Neural crest cell (in vitro differentiated cells): ENCODE measurements at places on chromosomes 4 and X. TPM values are rescaled to one million over a fixed set of nuclear protein-coding genes. Genes with fewer than 3 reads are reported as not detected.

Gene AFM
- total RNA-seq: not detected in 2 replicates

Gene SOD3
- 0.16 and 0.32 TPM in 2 replicates for total RNA-seq

Gene AFP
- not detected in 2 replicates for total RNA-seq

Gene GYPE
- not detected in 2 replicates for total RNA-seq

Gene CRMP1
- total RNA-seq: 245 and 251 TPM in 2 replicates

Gene INPP4B
- total RNA-seq: 7.0 and 7.3 TPM in 2 replicates

Gene PPID
- total RNA-seq: 38.5 and 40.2 TPM in 2 replicates

GRCh38 chr4:174537634-174538033, 15.3 kb upstream of the HPGD start:
- no peak for DNase-seq

GRCh38 chr4:851701-852430, 25.9 kb upstream of the CPLX1 start:
- no peak for DNase-seq

- no peak for DNase-seq
Observed at GRCh38 chr4:40377512-40378365, 42.6 kb downstream of the CHRNA9 start.

DNA sequence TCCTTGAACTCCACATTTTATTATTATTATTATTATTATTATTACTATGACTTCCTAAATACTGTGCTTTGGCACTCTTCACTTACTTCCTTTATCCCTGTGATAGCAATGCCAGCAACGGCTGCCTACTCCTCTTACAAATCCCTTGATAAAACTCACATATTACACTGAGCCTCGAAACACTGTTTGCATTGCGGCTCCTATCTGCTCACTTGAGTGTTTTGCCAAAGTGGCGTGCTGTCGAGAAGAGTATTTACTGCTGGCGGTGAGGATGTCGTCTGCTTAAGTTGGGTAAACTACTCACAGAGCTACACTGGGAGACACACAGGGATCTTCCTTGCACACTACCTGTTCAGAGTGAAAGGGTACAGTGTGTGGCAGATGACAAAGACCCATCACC, 143.4 kb upstream of the VCX3A start:
- DNase-seq: no peak

GRCh38 chr4:54482529-54483200, 175.1 kb upstream of the KIT start:
- DNase-seq: no peak

DNA sequence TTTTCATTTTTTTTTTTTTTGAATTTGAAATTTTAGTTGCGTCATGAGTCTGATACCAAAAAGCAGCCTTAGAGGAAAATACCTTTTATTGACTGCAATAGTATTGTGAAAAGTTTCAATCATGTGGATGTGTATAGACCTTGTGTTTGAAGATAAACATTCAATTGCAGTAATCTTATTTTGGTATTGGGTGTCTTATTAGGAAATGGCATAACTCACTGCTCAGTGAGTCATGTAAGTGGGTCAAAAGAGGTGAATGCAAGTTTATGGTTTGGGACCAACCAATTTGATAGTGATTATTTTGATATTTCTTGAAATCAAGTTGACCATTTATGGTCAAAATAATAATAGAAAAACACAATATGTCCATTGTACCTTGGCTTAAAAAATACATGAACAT, 627.8 kb upstream of the SLIT2 start:
- DNase-seq: no peak

- no peak for DNase-seq
Observed at GRCh38 chrX:66912417-66912816, 273.5 kb upstream of the EDA2R start.

- peak; percentile 28 for DNase-seq
Observed at GRCh38 chr4:154490583-154491340, 837 bp downstream of the DCHS2 start.
